HCT116 (cell line): ENCODE measurements at places on chromosomes 5 and 9. TPM values are rescaled to one million over a fixed set of nuclear protein-coding genes. Genes with fewer than 3 reads are reported as not detected.

Gene ANKRD20A1
- 5.2 TPM for total RNA-seq

Gene PCDHGB7
- total RNA-seq = 0.54 TPM

Gene RECK
- 3.8 TPM for total RNA-seq

Gene QRFP
- total RNA-seq = not detected

Gene ZNF300
- 0.05 TPM for total RNA-seq

Gene TMEM167A
- total RNA-seq = 108 TPM

Gene DOCK8
- total RNA-seq = 0.37 TPM

Gene FOXD4L3
- total RNA-seq = 0.25 TPM

Gene MARVELD2
- total RNA-seq = 21.6 TPM

Gene SFXN1
- 145 TPM for total RNA-seq

Gene ZNF658
- total RNA-seq = 4.0 TPM

Gene ANKDD1B
- total RNA-seq = 0.84 TPM

Gene AMBP
- 1.9 TPM for total RNA-seq

Gene BTNL8
- total RNA-seq = not detected

Gene HNRNPH1
- 788 TPM for total RNA-seq

Gene SPTAN1
- total RNA-seq = 111 TPM

Gene ENTREP1
- total RNA-seq = 1.1 TPM

Gene RAB14
- 63.1 TPM for total RNA-seq

Gene GPR150
- total RNA-seq = not detected

Gene CCDC171
- total RNA-seq = 2.6 TPM

Gene ENHO
- 6.1 TPM for total RNA-seq
